Hepatocyte (in vitro differentiated cells): ENCODE measurements at places on chromosomes 4 and X. TPM values are rescaled to one million over a fixed set of nuclear protein-coding genes. Genes with fewer than 3 reads are reported as not detected.

Gene TCEAL5
- not detected in 2 replicates for total RNA-seq

Gene TSR2
- total RNA-seq: 16.5 and 18.9 TPM in 2 replicates

Gene CXCL6
- 6.0 and 7.5 TPM in 2 replicates for total RNA-seq

Gene ABLIM2
- 0.68 and 1.7 TPM in 2 replicates for total RNA-seq

Gene FAM9C
- not detected in 2 replicates for total RNA-seq

Gene SMIM10
- 3.2 and 4.4 TPM in 2 replicates for total RNA-seq

Gene SLC9B1
- not detected in 2 replicates for total RNA-seq

Gene NRK
- 9.1 and 12.0 TPM in 2 replicates for total RNA-seq

GRCh38 chr4:94036964-94037363 is 170.7 kb upstream of the SMARCAD1 start:
- DNase-seq: no peak
- H3K4me1 ChIP-seq: no peaks in the 10 kb centered on the region
- H3K4me3 ChIP-seq: no peak overlapping the region
- no peaks in the 10 kb centered on the region for H3K27me3 ChIP-seq
- no peak overlapping the region for H3K27ac ChIP-seq
- H3K36me3 ChIP-seq: no peaks in the 10 kb centered on the region

GRCh38 chr4:174340714-174341113 is 57.0 kb downstream of the CEP44 start:
- peaks cover 3% of the 10 kb centered on the region for H3K4me1 ChIP-seq
- H3K27me3 ChIP-seq: no peaks in the 10 kb centered on the region
- no peak overlapping the region for H3K4me3 ChIP-seq
- no peak overlapping the region for H3K27ac ChIP-seq
- no peak for DNase-seq

GRCh38 chr4:11429699-11430045 is 978 bp upstream of the HS3ST1 start:
- H3K27ac ChIP-seq: peak overlapping the region; percentile 92
- no peaks in the 10 kb centered on the region for H3K36me3 ChIP-seq
- peaks cover 13% of the 10 kb centered on the region for H3K4me1 ChIP-seq

GRCh38 chrX:9871701-9872268 is 85.6 kb downstream of the SHROOM2 start:
- H3K27me3 ChIP-seq: no peaks in the 10 kb centered on the region
- DNase-seq: no peak
- no peaks in the 10 kb centered on the region for H3K36me3 ChIP-seq
- H3K4me1 ChIP-seq: no peaks in the 10 kb centered on the region
- H3K4me3 ChIP-seq: no peak overlapping the region
- H3K27ac ChIP-seq: peak overlapping the region; percentile 36

DNA sequence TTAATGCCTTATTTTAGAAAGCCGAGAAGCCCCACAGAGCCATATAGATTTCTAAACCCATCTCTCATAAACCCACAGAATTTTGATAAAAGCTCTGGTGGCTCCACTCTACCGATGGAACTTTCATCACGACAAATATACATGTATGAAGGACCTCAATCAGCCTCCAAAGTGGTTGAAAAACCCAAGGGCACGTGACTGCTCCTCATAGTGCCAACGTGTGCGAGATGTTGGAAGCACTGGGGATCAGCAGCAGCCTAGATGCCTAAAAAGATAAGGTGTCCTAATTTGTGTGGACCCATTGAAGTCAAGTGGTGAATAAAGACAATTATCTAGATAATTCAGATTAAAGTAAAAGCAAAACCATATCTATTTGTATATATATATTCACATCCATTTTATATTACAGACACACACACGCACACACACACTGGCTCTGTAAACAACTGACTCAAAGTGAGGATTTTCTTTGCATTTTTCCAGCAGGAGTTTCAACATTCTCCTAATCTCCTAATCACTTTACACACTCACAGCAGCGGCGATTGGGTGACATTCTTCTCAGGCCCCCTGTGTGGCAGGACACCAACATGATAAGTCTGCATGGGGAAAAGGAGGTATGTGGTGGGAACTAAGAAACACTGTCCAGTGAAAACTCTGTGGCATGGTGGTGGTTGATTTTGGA is 2.8 kb upstream of the PITX2 start:
- H3K4me1 ChIP-seq: peaks cover 19% of the 10 kb centered on the region
- peak overlapping the region; percentile 89 for H3K27ac ChIP-seq
- DNase-seq: no peak
- no peaks in the 10 kb centered on the region for H3K36me3 ChIP-seq
- H3K4me3 ChIP-seq: no peak overlapping the region

DNA sequence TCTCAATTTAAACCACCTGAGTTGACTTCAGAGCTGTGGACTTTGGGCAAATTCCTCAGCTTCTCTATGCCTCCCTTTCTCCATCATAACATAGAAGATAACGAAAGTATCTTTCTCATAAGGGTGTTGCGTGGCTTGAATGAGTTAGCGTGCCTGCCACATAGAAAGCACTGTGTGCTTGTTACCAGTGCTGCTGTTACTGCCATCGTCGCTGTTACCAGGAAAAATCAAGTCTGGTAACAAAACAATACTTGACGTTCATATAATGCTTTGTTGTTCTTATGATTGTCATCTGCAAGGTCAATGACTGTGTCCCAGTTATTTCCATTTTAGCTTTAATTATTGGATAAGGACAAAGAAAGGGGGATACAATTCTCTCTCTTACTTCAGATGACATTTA is 64.4 kb downstream of the DDX60L start:
- H3K4me1 ChIP-seq: no peaks in the 10 kb centered on the region
- H3K27me3 ChIP-seq: no peaks in the 10 kb centered on the region
- H3K27ac ChIP-seq: no peak overlapping the region
- DNase-seq: no peak
- H3K36me3 ChIP-seq: no peaks in the 10 kb centered on the region
- H3K4me3 ChIP-seq: no peak overlapping the region

DNA sequence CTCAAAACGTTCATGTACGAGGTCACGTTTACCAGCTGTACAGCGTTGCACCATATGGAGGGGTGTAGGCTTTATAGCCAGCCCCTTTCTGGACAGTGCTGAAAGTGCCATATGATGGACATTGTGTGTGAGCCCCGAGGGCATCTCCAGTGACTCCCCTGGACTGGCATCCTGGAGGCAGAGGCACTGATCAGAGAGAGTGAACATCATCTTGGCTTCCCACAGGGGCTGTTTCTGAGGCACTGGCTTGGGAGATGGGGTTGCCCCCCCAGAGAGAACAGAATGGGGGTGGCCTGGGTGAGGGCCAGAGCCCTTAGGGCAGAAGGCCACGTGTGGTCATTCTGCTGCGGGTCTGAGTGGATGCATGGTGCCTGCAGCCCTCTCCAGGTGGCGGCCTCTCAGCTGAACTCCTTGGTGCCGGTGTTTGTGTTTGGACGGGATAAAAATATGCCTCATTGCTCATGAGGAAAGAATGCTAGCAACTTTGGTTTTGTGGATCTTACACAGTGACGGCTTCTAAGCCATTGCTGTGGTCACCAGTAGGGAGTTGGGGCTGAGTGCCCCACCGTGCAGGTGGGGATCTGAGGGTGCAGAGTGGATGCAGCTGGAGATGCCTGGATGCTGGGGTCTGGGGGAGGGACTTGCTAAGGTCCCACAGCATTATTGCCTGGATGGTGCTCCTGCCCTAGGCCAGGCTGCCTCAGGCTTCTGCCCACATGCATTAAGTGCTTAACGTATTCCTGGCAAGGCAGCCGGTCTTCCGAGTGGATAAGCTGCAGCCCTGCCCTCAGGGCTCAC is 3.4 kb downstream of the WFS1 start:
- DNase-seq: peak; percentile 63
- no peaks in the 10 kb centered on the region for H3K36me3 ChIP-seq
- no peaks in the 10 kb centered on the region for H3K27me3 ChIP-seq
- peaks cover 37% of the 10 kb centered on the region for H3K4me1 ChIP-seq
- peak overlapping the region; percentile 56 for H3K27ac ChIP-seq

- H3K27ac ChIP-seq: no peak overlapping the region
- H3K4me1 ChIP-seq: no peaks in the 10 kb centered on the region
- H3K27me3 ChIP-seq: no peaks in the 10 kb centered on the region
- H3K4me3 ChIP-seq: no peak overlapping the region
Measured at GRCh38 chr4:82965763-82966162, 44.9 kb downstream of the LIN54 start.

DNA sequence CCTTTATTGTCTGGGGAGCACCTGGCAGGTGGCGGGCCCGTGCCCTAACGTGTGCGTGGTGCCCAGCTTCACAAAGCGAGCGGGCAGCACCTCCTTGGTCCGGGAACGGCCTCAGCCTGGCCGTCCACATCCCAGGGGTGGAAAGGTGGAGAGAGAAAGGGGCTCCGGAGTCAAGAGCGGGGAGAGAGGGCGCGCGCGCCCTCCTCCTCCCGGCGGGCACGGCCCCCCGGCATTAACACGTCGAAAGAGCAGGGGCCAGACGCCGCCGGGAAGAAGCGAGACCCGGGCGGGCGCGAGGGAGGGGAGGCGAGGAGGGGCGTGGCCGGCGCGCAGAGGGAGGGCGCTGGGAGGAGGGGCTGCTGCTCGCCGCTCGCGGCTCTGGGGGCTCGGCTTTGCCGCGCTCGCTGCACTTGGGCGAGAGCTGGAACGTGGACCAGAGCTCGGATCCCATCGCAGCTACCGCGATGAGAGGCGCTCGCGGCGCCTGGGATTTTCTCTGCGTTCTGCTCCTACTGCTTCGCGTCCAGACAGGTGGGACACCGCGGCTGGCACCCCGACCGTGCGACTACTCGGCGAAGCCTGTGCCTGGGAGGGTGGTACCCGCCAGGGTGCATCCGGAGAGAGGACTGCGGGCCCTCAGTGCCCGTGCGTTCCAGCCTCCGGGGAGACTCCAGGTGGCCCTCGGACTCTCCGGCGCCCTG is at the start of gene KIT:
Gene KIT, plus strand, starts transcription at position 407 of the 701 bp plus-strand sequence. Its CDS starts 58 bp downstream, at position 465.
- peaks cover 15% of the 10 kb centered on the region for H3K4me1 ChIP-seq
- peak within 1 kb of the TSS; percentile 55 for H3K4me3 ChIP-seq
- H3K36me3 ChIP-seq: no peaks in the 10 kb centered on the region
- H3K27me3 ChIP-seq: peaks cover 46% of the 10 kb centered on the region
- DNase-seq: peak; percentile 75
- H3K27ac ChIP-seq: no peak within 1 kb of the TSS

GRCh38 chr4:11111876-11112275 is 316.8 kb downstream of the HS3ST1 start:
- no peak for DNase-seq
- no peak overlapping the region for H3K4me3 ChIP-seq
- H3K27me3 ChIP-seq: no peaks in the 10 kb centered on the region

- H3K27ac ChIP-seq: no peak overlapping the region
- no peaks in the 10 kb centered on the region for H3K4me1 ChIP-seq
- DNase-seq: no peak
- H3K27me3 ChIP-seq: no peaks in the 10 kb centered on the region
Measured at GRCh38 chrX:136975684-136976470, 57.9 kb downstream of the GPR101 start.
